Right ventricle myocardium superior (tissue), 1 donor: ENCODE measurements at places on chromosomes 5 and 9. TPM values are rescaled to one million over a fixed set of nuclear protein-coding genes. Genes with fewer than 3 reads are reported as not detected.

Gene CARD9
- total RNA-seq = 0.78 TPM

Gene ESM1
- total RNA-seq = not detected

Gene RBM22
- 26.9 TPM for total RNA-seq

Gene SPARC
- 435 TPM for total RNA-seq

Gene CPEB4
- total RNA-seq = 118 TPM

Gene PAX5
- not detected for total RNA-seq

Gene TAF11L10
- not detected for total RNA-seq

Gene MVB12B
- 11.5 TPM for total RNA-seq

DNA sequence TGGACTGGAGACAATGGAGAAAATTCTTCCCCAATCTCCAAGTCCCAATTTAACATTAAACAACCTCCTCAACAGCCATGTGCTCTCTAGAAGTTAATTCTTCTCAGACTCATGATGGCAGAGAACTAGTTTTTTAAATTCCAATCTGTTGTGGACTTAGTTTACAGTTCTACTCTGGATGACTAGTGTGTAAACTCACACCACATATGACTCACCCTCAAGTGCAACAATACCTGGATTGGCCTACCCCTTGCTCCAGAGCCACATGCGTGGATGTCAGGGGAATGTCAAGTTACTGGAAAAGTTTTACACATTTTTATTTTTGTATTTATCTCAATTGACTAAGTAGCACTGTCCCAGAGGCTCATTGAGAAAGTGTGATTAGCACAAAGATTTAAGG, 136.0 kb upstream of the EFNA5 start:
- DNase-seq = no peak

GRCh38 chr9:23538067-23538402, 288.0 kb downstream of the ELAVL2 start:
- DNase-seq = no peak

GRCh38 chr9:77449240-77450084, 198.7 kb downstream of the GNA14 start:
- DNase-seq = no peak

- DNase-seq = no peak
Measured at GRCh38 chr5:57452885-57453284, 29.7 kb downstream of the ACTBL2 start.

- no peak for DNase-seq
Measured at GRCh38 chr9:122051351-122052321, 41.5 kb downstream of the TTLL11 start.

DNA sequence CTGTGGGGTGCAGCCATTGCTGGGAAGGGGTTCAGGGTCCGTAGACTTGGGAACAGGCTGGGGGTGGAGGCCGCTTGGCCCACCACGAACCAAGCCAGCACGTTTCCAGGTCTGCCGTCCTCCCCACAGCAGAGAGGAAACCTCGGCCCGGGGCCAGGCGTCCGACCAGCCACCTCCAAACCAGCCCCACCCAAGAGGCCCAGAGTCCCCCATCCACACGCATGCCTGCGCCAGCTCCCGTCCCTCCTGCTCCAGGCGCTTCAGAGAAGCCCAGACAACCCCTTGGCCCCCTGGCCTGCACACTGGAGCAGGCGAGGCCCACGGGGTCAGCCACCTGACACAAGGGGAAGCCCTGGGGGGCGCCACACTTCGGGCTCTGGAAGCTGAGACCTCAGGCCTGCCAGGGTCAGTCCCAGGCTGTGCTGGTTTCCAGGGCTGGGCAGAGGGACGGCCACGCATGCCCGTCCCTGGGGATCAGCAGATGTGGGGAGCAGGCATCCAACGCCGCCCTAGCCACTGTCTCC, 6.3 kb downstream of the DNLZ start:
- DNase-seq = no peak

DNA sequence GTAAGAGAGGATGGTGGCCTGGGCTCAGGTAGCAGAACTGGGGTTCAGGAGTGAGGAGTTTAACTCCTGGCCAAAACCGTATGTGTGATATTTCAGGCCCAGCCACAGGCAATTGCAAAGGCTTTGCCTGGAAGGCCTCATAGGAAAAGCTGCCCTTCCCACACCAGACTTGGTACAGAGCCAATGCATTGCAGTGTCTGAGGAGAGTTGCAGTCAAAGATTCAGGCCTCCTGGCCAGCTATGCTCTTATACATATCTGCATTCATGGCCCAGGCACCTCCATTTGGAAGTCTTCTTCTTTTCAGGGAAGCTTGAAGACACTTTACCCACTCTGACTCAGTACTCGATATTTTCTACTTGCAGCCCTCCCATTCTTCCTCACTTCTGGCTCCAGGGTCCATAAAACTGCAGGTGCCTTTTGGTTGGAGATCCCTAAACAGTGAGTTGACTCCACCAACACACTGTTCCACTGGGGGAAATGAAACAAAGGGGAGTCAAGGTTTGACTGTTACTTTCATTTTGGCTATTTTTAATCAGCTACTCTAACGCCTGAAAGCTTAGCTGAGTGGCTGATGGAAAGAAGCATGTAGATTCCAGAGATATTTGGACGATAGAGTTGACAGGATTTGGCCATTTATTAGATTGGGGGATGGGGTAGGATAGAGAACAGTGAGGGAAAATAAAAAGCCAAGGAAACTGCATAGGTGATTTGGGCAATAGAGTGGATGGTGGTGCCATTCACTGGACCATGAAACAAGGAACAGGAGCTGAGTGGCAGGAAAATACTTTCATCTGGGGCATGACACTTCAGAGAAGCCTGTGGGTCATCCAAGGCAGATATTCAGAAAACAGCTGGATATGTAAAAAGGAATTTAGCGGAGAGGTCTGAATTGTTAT, 30.6 kb upstream of the IL33 start:
- DNase-seq = peak; percentile 45

DNA sequence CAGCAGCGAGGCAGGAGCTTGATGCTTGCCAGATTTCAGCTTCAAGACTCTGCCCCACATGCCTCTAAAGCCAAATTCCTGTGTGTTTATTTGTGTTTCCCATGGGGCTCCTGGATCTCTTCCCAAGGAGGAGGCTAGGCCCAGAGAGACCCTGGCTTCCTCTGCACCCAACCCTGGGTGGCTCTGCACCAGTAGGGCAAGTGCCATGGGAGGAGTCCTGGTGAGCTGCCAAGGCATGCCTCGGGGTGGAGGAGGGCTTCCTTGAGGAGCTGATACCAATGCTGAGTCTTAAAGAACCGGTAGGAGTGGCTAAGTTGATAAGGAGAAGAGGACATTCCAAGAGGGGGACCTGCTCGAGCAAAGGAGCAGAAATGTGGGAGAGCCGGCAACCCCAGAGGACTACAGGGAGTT, 6.8 kb upstream of the TIFAB start:
- no peak for DNase-seq

DNA sequence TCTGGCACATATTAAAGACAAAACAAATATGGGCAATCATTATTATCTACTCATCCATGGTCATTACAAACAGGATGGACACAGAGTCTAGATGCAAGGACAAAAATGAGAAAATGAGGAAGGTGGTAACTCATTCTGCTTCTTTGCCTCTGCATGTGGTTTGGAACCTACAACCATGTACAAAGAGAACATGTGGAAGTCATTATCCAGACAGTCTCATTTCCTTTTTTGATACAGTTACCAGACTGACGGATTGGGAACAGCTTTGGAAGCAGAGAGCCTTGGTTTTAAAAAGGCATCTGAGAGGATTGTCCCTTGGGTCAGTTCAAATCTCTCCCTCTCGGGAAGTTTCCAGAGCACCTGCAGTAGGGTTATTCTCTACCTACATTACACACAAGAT, 433.4 kb upstream of the TNC start:
- DNase-seq = no peak

DNA sequence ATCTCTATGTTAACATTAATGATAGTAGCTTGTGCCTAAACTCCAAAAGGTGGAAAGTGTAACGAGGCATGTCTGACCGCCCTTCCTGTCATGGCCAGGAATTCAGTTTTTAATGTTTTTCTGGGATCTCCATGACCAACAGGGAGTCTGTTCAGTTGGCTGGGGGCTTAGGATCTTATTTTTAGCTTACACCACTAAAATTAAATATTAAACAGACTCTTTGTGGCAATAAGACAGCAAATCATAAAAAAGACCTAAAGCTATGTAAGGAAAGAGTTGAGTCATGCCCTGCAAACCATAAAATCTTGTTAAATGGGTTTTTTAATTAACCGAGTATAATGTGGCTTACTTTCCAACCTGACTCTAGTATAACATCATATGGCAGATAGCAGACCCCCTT, 247.8 kb downstream of the DIRAS2 start:
- no peak for DNase-seq

DNA sequence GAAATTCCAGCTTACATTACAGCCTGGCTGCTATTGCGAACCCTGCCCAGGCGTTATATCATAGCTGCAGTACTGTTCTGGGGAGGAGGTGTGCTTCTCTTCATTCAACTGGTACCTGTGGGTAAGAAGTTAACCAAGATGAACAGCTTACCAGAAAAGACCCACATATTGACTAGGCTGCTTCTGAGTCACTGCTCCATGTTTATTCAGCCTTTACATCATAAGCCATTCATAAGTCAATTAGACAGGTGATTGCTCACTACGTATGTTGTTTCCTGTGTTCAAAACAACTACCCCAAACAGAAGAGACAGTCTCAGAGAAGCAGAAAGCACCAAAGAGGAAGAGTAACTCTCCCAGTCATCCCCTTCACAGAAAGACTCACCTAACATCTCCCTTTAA, 34.7 kb upstream of the SLC22A5 start:
- DNase-seq = no peak

DNA sequence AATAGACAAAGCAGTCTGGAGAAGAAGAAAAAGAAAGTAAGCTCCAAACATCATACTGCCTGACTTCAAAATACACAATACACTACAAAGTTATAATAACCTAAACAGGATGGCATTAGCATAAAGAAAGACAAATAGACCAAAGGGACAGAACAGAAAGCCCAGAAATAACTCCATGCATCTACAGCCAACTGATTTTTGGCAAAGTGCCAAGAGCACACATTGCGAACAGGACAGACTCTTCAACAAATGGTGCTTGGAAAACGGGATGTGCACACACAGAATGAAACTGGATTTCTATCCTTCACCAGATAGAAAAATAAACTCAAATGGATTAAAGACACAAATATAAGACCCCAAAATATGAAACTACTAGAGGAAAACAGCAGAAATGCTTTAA, 66.6 kb upstream of the SPATA31E1 start:
- no peak for DNase-seq

DNA sequence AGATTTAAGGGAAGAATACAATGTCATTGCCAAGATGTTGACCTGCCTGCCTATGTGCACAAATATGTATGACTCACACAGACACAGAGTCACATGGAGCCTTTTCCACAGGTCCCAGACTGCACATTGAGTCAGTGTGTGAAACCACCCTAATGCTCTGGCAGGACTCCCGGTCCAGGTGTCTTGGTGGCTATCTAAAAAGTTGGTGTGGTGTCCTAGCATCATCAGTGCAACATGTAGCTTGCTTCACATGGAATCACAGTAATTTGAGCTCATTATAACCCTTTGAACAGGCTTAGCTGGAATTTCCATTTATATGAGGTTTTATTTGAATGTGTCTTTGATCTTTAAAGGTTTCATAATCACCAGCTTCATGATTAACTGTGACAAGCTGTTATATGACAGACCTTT, 10.7 kb downstream of the IFNA5 start:
- no peak for DNase-seq

DNA sequence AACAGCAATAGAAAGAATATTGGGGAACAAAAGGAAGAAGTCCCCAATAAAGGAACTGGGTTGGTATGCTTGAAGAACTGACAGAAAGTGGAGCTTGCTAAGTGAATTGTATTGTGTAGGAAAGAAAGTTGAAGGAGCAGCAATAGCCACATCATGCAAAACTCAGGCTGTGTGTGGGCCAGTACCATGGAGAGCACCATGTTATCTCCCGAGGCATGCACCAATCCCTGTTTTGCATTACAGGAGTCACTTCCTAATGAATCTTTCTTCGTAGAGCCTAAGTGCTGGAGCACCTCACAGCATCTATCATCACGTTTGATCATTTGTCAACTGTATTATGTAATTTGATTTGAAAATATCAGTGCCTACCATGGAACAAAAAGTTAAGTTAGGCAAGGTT, 137.7 kb upstream of the NMUR2 start:
- DNase-seq = no peak

DNA sequence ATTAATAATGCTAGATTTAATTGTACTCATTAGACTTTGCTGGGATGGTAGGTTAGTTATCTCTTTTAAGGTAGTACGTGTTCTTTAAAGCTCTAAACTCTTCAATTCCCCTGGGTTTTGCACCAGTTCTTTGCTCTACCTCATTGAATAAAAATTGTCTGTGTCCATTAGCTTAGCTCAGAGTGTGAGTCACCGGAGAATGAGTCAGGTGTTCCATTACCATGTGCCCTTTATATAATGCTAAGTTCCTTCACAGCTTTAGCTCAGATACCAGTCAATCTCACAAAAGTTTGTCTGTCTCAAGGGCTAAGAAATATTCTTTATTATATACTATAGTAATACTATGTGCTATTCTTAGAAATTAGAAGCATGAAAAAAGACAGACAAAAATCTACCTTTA, 339.4 kb downstream of the PRELID2 start:
- DNase-seq = no peak

- no peak for DNase-seq
Measured at GRCh38 chr5:12399868-12400267, 495.6 kb upstream of the CTNND2 start.

DNA sequence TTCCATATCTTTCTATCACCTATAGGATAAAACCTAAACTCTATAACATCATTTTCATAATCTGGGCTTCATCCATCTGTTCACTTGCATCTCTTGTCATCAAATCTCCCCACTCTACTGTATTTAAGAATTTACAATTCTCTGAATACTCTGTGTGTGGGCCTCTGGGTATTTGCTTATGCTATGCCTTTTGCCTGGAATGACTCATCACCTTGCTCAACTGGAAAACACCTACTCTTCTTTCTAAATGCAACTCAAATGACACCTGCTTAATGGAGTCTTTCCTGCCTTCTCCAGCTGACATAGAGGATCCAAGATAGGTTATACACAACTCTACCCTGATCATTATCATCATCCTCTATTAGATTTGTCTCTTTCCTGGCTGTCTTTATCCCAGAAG, 421.7 kb downstream of the SPATA31D1 start:
- DNase-seq = no peak

DNA sequence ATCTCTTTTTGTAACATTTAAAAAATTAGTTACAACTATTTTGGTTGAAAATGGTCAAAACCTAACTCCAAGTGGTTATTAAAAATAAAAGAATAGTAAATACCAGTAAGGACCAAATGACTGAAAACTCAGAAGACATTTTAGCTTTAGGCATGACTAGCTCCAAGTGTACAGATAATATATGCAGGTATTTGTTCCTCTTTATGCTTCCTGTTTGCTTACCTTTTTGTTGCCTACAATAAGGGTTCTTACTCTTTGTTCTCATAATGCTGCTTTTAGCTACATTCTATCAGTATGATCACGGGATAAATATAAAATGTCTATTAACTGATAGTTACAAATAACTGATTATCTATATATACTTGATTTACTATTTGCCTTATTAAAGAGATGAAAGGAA, 259.6 kb downstream of the CDH12 start:
- DNase-seq = no peak

GRCh38 chr9:35760651-35761050, 6.6 kb upstream of the MSMP start:
- DNase-seq = no peak
